ENCODE measurements at places on chromosomes 11 and 22.

- no peak for DNase-seq
Observed at GRCh38 chr22:48957311-48957986, 870.2 kb downstream of the BRD1 start.

GRCh38 chr11:120198403-120198786 lies 12.4 kb upstream of the OAF start:
- DNase-seq = no peak

DNA sequence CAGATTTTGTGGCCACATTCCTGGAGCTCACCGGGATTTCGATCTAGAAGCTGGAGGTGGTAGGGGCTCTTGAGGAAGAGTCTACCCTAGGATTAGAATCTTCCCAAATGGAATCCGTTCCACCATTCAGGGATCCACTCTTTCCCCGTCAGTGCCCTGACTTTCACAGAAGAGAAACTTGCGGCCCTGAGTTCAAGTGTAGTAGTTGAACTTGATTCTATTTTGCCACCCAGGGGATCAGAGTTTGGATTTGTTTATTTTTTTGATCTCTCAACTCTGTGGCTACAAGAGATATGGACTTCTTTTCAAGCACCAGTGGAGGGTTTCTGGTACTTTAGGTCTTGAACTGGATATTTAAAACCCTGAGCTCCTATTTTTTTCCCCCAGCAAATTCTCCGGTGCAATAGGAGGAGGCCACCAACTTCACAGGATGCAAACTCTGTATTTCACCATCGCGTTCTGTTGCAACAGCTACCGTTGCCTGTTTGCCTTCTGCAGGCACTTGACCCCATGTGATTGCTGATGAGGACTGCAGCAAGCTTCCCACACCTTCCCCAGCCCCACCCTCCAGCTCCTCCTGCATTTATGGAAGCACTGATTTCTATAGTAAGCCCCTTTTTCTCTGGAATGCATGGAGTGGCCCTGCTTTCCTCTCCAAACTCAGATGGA lies 14.8 kb upstream of the MRGPRF start:
- no peak for DNase-seq

DNA sequence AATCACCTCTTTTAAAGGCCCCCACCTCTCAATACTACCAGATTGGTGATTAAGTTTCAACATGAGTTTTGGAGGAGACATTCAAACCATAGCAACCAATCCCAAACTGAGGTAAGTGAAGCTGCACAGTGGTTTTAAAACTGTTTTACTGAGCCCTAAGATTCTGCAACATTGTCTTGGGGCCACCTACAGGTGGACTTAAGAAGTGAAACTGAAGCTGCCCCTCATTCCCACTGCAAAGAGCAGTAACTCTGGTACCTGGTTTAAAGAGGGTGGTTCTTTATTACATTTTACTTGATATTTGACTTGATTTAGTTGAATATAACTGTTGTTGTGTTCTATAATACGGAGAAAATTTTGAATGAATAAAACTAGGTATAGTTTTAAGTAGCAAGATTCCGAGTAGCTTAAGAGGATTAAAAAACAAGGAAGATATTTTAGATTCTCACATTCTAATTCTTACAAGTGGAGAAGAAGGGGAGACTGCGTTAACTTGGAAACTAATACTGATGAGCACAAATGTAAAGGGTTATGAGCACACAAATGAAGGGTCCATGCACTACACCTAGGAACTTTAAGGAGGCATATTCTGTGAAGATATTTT lies 26.7 kb downstream of the SYT9 start:
- no peak for DNase-seq

GRCh38 chr22:45235851-45236342 lies 4.8 kb downstream of the KIAA0930 start:
- peak; percentile 71 for DNase-seq

GRCh38 chr22:36926309-36926708 lies 12.9 kb downstream of the CSF2RB start:
- DNase-seq = no peak

- no peak for DNase-seq
Observed at GRCh38 chr11:45344028-45344427, 57.9 kb upstream of the SYT13 start.

DNA sequence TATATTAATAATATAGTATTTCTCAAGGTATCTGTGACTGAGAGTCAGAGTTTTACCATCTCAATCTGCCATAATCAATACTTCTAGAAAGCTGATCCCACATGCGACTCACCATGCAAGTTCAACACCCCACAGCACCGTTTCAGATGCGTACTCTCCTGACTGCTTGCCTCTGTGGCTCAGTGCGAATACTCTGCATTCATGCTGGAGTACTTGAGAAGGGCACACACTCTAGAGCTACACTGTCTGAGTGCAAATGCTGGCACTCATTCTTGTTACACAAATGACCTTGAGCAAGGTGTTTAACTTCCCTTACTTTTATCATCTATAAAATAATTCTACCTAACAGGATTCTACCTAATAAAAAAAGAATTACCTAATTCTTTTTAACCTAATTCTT lies 12.5 kb downstream of the SNU13 start:
- no peak for DNase-seq

DNA sequence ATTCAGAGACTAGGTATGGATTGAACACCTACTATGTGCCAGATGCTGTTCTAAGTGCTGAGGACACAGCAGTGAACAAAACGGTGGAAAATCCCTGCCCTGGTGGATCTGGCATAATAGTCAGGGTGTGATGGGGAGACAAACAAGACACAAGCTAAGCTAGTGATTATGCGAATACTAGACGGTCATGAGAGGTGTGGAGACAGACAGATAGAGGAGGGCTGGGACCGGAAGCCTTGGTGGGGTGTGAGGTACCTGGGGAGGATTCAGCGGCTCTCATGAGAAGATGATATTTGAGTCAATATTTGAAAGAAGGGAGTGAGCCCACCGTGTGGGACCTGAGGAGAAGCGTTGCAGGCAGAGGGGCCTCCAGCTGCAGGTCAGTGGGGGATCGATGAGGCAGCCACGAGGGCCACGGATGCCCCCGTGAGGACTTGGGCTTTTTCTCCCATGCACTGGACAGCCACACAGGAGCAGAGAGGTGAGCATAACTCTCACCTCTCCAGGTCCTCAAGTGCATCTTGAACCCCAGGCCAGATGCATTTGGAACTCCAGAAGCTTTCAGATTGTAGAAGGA lies 4.7 kb downstream of the CD5 start:
- no peak for DNase-seq

DNA sequence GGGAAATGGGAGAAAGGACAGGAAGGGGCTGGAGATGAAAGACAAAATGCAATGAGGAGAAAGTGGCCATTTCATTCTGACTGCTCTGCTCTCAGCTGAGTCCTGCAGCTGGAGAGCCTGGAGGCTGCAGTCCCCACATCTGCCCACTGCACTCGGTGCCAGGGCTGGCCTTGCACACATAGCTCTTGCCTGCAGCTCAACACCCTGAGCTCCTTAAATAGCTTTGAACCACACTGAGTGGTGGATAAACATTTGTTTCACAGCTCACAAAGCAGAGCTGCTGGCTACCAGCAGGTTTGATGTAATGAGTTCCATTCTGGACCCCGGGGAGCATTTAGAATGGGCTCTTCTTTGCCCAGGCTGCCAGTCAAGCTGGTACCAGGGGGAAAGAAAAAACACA lies 426.1 kb upstream of the CADM1 start:
- DNase-seq = peak; percentile 73

DNA sequence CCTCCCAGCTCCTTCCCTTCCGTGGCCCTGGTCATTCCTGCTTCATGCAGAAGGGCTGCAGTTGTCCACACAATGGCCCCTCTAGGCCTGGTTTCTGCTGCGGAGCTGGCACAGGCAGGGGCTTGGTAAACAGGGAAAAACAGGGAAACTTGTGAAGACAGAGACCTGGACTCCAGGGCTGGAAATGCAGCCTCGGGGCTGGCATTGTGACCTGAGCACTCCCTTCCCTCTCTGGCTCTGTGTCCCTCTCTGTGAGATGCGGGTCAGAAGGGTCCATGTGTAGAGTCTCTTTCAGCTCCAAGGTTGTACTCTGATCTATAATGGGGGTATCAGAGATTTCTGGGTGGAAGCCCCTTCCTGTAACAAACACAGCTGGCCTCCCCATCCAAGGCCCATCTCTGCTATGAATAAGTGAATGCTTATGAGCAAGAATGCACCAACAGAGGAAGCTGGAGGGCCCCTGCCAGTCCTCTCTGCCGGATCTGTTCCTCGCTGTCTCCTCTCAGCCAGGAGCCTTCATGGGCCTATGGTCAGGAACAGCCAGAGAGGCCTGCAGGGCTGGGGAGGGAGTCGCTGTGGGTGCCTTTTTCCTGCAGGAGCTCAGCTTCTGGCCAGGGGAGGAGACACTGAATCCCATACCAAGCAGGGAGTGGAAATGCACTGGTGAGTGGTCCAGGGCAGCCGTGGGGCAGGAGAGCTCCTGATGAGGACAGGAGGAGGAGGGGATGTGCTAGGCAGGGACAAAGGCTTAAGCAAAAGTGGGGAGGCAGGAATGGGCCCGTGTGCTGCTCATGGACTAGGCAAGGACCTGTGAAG lies 6.7 kb upstream of the DERL3 start:
- no peak for DNase-seq

DNA sequence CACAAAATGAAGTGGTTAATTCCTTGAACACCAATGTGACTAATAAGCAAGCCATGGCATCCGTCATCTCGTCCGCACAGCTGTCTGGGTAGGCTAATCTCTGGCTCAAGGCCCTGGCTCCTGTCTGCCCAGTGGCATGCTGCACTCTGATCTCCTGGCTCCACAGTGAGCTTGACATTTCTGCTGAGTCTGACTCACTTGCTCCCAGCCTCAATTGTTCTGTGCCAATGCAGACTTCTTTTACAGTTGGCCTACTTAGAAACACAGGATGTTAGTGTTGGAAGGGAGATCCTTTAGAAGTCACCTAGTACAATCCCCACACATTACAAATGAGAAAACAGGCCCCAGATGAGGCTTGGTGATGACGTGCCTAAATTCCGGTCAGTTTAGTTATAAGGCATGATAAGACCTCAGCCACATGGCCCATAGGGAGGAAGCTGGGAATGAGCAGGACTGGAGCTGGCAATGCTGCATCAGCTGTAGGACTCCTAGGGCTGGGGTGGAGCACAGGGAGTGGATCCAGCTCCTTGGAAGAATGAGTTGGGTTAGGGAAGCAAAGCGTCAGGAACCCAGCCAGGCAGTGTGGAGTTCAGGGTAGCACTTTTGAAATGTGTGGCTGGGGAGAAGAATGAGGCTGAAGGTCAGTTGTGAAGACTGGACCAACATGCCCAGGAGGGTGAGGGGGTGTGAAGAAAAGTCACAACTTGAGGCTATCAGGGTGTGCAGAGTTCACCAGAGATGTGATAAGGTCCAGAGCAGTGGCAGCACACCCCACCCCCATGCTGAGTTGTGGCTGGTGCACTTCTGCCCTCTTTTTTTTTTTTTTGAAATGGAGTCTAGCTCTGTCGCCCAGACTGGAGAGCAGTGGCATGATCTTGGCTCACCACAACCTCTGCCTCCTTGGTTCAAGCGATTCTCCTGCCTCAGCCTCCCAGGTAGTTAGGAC lies 70.2 kb upstream of the EED start:
- no peak for DNase-seq

DNA sequence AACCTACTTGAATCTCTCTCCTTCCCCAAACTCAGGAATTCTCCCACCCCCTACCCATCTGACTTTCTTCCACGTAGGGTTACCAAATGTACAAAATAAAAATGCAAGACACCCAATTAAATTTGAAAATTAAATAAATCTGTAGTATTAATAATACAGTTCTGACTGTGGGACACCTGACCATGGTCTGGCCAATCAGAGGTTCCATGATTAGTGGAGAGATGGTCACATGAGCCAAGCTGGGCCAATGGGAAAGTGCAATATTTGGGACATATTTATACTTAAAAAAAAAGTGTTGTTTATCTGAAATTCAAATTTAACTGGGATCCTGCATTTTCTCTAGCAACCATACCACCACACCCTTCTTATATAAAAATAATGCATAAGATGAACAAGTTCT lies 29.8 kb upstream of the ASPHD2 start:
- DNase-seq = no peak

DNA sequence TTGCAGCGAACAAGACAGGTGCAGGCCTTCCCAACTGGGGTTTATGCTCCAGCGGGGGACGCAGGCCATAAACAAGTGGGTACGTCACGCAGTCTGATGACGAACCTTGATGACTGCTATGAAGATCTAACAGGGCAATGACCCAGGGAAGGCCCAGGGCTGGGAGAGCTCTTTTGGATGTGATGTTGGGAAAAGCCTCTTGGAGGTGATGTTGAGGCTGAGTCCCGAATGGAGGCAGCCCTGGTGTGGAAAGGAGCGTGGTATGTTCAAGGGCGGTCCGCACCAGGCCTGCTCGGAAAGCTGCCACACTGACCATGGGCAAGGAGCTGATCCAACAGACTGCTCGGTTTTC lies 5.8 kb downstream of the FADS2 start:
- DNase-seq = no peak

GRCh38 chr11:131371791-131372104 lies 1.3 kb downstream of the NTM start:
- DNase-seq = no peak

- no peak for DNase-seq
Observed at GRCh38 chr11:36372101-36372771, 76.1 kb downstream of the PRR5L start.

DNA sequence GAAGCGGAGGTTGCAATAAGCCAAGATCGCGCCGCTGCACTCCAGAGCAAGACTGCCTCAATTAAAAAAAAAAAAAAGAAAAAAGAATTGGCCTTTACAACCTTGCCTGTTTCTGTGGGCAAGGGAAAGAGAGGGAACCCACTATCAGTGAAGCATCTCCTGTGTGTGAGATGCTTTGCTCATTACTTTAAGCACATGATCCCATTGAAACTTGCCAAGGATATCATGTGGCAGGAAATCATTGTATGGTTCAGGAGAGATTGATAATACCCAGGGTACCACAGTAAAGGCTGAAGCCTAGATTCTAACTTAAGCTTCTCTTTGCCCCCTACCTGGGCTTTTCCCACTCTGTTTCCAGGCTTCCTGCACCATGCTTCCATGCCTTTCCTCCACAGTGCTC lies 3.6 kb downstream of the LDLRAD3 start:
- peak; percentile 15 for DNase-seq

- no peak for DNase-seq
Observed at GRCh38 chr22:42836026-42836425, 21.0 kb downstream of the ARFGAP3 start.

- no peak for DNase-seq
Observed at GRCh38 chr11:114368918-114369680, 31.2 kb downstream of the C11orf71 start.

- peak; percentile 72 for DNase-seq
Observed at GRCh38 chr11:93921695-93922468, 71.5 kb upstream of the VSTM5 start.
